ENCODE measurements at places on chromosomes 6 and 20.

DNA sequence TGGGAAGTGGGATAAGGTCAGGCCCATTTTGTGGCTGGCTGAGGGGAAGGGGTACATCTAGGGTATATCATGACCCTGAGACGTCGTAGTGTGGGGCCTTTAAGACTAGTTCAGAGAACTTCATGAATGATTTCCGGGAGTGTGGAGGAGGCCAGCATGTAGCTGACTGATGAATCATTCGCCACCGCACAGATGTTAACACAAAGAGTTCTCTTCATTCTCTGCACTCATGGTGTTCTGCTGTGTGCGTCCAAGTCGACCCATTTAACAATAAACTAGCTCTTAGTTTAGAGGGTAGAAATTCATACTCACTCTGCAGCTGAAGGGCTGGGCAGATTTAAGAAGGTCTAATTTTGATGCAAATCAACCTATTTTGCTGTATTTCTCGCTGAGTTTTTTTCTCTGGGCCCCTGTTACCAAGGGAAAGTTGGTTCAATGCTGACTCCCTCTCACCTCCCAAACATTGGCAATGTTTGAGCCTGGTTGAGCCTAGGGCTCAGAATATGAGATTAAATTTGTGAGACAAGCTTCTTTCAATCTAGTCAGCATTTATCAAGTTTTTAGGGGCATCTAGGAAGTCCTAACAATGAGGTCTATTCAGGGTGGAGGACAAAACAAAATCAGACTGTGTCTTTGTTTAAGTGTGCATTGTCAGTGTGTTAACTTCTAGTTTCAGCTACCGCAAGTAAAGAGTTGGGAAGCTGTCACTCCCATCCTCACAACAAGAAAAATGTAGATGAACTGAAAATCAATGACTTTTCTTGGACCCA, 106.8 kb upstream of the CBLN4 start:
- DNase-seq: no peak

DNA sequence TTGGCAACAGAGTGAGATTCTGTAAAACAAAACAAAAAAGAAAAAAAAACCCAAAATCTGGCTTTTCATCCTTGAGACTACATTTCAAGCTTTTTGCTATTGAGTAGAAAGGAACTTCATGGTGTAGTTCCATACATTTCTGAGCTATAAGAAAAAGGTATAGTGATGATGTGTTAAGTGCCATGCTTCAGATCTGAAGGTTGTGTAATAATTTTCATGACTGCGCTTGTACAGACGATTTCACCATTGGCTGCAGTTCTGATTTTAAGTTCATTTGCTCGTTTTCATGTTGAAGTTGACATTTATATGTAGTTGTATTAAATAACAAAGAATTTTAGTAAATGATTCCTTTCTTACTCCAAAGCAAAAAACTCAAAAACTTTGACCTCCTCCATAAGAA, 247.6 kb downstream of the ARID1B start:
- DNase-seq: no peak

- no peak for DNase-seq
These were observed 1278.0 kb upstream of the MAP3K7 start for GRCh38 chr6:91864911-91865310.

DNA sequence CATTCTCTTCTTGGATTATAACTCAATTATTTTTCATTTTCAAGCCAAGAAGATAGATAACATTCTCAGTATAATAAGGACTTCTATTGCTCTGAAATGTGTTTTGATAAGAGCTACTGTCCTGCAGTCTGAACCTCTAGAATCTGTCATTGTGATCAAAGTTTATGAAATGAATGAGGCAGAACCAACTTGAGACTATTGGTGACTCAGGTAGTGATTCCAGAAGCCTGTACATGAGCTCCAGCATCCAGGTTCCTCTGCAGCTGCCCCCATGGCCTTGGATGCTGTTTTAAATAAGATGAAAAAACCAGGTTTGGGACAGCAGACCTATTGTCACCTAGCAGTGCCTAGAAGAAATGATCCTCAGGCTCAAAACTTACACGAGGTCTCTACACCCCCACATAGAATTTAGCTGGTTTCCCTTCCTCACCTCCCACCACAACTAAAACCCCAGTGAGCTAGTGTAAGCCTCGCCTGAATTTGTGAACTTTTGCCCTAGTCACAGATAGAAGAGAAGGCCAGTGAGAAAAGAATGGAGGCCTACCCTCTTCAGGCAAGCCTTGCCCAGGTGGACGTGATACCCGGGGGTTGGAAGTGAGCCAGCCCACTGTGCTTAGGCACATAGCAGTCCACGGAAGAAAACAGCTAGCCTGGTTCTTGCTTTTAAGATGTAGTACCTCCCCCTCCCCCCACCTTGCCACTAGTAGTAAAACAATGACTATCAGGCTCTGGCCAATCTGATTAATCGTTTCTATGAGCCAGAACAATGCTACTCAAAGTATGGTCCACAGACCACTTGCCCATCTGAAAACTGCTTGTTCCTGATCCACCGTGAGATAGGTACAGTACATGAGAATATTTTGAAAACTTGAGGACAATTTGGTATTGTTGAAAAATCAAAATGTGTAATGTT, 73.0 kb upstream of the SYNJ2 start:
- no peak for DNase-seq

DNA sequence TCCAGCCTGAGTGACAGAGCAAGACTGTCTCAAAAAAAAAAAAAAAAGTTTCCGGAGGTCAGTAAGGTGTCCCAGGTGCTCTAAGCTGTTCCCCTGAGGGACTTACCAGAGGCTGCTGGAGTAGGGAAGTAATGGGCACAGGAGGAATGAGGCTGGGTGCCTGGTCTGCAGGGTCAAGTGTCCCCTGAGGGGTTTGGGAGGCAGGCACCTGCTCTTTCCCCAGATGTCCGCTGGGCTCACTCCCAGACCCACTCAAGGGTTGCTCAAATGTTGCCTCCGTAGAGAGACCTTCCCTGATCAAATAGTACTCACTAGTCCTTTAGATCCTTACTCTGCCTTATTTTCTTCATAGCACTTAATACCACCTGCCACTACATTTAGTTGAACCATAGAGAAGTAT, 5.4 kb upstream of the MAPK13 start:
- no peak for DNase-seq

DNA sequence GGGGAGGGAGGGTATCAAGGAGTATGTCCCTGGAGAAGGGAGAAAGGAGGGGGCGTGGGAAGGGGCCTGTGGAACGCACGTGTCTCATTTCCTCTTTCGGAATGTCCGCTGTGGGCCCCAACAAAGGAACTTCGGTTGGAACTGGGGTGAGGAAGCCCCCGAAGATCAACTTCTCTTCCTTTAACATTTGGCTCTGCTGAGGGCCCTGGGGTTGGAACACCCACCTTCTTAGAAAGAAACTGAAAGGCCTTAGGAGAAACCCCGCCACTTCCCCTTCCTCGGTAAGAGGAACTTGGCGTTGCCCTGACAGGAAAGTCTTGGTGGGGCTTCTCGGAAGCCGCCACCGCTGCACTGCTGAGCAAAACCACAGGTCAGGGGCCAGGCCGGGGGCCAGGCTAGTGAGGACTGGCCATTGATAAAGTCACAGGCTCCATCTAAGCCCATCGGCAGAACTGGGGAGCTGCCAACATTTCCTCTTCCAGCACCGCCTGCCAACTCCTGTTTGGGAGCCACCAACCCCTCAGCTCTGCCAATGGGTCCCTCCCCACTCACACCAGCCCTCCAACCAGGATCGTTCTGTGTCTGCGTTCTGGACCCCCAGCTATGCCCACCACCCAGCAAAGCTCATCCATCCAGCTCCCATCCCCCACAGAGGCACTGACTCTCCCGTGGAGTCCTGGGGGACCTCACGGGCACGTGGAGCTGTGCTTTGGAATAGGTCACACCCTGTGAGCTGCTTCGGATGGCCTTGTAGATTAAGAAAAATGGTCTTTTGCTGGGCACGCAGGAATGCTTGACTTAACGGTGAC, 44.8 kb downstream of the FGD2 start:
- no peak for DNase-seq

- DNase-seq: peak; percentile 66
These were observed 504 bp downstream of the VPS16 start for GRCh38 chr20:2840967-2841531.

GRCh38 chr6:143673669-143674068, 4.1 kb upstream of the PHACTR2 start:
- DNase-seq: peak; percentile 69

- DNase-seq: no peak
These were observed 1.9 kb downstream of the EBF4 start for GRCh38 chr20:2694519-2694918.

DNA sequence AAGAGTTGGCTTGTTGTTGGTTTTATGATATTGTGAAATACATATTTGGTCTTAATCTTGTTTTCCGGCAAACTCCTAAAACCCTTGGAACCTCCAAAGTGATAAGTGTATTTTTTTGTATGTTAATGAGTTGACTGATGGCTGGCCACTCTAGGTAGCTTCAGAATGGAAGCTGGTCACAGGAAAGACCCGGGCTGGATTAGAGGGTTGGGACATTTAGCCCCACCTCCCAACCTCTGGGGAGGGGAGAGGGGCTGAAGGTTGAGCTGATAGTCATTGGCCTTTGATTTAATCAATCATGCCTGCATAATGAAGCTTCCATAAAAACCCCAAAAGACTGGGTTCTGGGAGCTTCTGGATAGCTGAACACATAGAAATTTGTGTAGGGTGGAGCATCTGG, 42.7 kb downstream of the SASH1 start:
- no peak for DNase-seq
